ENCODE measurements at places on chromosomes 6 and 20.

DNA sequence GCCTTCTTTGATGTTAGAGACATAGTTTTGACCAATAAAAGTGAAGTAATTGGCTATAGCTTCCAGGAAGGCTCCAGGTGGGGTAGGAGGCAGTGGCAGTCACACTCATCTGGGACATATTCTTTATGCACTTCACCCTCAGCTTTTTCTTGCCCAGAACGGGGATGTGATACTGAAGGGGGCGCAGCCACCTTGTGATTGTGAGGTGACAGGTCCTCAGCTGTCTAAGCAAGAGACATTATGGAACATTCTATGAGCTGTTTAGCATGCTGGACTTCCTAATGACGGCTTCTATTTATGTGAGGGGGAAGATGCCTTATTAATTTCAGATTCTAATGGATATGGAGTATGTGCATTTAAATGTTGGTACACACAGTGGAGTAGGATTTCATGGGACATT, 151.3 kb upstream of the ZFP64 start:
- no peak for DNase-seq

DNA sequence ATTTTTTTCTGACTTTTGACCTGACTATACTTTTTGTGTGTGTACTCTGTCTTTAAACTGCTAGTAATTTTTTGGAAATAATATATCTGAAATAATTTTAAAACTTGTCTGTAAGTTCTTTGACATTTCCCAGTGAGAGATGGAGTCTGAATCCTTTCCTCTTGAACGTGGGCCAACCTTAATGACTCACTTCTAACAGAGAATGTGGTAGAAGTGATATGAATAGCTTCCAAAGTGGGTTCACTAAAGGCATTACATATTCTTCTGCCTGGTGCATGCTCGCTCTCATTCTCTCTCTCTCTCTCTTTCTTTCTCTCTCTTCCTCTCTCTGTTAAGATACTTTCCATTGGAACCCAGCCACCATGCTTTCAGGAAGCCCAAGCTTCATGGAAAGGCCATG, 108.7 kb upstream of the FERMT1 start:
- DNase-seq = no peak

- no peak for DNase-seq
Measured at GRCh38 chr6:30834646-30835045, 49.7 kb upstream of the DDR1 start.

DNA sequence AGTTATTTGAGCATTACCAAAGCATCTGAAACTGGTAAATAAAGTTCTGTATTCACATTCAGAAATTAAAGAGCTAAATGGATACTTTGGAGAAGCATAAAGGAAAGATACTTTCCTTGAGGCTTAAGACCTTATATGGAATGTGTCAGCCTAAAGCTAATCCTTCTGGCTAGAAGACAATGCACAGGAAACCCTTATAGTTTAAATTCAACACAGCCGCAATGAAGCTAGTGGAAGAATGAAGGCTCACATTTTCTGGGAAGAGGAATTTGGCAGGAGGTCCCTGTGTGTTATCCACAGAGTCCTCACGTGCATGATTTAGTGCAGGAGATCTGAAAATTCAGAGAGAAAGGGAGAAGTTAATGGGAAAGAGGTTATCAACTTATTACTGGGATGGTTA, 21.5 kb upstream of the CHD6 start:
- DNase-seq = no peak

DNA sequence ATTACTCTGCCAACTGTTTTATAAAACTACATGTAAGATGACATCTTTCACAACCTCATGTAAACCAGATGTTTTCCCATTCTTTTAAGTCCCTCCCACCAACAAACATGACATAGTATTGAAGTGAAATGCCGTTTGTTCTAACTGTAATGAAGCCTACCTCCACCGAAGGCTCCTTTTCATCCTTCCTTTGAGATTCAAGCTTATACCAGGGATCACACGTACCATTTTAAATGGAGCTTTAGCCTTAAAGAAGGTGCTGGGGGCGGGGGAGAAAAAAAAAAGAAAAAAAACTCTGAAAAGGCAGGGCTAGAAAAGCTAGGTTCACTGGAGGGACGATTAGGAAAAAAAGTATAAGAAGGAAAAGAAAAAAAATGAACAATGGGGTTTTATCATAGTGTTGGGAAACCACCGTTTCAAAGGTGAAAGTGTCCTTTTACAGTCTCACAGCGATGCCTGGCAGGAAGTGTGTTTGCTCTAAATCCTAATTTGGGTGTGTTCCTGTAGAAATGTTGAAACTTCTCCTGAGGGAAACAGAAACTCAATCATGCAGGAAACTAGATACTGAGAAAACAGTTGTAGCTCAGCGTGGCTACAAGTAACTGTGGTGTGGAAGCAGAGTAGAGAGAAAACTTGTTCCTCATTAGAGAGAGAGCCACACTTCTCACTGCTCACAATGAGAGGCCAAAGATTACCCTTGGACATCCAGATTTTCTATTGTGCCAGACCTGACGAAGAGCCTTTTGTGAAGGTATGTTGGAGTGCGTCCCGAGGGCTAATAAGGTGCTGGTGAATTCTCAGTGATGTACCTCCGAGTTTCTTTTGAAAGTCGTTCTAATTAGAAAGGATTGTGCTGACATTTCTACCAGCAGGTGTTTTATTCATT, 37.6 kb upstream of the HINT3 start:
- DNase-seq = no peak

DNA sequence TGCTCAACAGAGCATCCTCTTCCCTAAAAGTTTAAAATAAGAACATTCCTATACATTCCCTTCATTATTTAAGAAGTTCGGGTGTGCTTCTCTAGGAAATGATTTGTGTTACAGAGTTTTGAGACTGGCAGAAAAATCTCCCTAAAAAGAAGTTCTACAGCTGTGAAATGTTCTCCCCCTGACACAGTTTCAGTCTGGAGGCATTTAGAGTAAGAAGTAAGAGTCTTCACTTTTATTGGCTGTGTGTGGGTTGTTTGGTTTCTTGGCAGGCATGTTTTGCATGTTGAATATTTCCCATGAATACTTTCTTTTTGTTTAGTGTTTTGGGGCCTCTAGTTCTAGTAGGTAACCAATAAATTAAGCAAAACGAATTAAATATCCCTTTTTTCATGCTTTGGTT, 195.9 kb downstream of the TENT5A start:
- no peak for DNase-seq

- peak; percentile 61 for DNase-seq
Measured at GRCh38 chr6:90286884-90287488, 9.7 kb downstream of the BACH2 start.

GRCh38 chr20:44211177-44212039, 837 bp upstream of the OSER1 start:
- peak; percentile 35 for DNase-seq

- no peak for DNase-seq
Measured at GRCh38 chr6:74914888-74915287, 291.0 kb downstream of the COL12A1 start.

DNA sequence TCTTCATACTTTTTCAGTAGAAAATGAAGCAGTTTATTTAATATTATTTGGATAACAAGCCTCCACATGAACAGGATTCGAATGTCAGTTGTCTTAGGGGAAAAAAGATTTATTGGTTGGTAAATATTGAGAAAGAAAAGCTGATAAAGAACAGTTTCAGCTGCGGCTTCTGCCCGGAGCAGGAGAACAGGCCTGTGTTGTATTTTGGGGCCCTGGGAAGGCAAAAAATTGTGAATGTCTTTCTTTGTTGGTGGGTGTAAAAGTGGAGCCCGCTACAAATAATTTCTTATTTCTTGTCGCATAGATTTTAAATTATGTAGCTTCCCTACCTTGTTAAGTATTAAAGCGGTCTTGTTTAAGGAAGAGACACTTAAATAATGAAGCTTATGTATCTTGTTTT, 90.5 kb upstream of the PAX1 start:
- no peak for DNase-seq

DNA sequence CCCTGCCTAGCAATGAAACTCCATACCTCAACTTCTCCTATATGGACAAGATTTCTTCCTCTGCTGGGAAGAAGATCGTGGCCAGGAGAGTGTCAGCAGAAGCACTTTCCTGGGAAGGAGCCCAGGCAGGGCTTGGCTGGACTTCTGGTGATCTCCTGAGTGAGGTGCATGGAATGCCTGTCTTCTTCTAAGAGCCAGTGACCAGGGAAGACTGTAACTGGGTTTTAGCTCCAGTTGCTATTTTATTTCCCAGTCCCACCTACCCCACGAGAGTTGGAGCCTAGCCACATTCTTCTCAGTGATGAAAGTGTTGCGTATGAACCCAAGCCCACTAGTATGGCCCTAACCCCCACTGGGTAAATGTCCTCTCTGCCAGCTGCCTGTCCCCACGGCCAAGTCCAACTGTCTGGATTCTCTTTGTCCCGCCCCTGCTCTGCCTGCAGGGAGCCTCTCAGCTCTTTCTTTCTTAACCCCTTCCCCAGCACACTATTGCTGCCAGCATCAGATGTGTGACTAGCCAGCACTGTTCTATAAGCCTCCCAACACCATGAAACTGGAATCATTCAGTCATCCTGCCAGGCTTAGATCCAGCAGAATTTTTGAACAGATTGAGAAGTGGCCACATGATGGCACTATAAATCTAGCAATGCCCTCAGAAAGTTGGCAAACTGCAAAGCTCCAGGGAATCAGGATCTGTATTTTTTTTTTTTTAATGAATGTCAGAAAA, 69.8 kb upstream of the FAM184A start:
- DNase-seq = peak; percentile 54

GRCh38 chr20:16311756-16312155, 261.5 kb downstream of the KIF16B start:
- DNase-seq = no peak

- DNase-seq = no peak
Measured at GRCh38 chr20:45336530-45337366, 11.5 kb downstream of the SDC4 start.

DNA sequence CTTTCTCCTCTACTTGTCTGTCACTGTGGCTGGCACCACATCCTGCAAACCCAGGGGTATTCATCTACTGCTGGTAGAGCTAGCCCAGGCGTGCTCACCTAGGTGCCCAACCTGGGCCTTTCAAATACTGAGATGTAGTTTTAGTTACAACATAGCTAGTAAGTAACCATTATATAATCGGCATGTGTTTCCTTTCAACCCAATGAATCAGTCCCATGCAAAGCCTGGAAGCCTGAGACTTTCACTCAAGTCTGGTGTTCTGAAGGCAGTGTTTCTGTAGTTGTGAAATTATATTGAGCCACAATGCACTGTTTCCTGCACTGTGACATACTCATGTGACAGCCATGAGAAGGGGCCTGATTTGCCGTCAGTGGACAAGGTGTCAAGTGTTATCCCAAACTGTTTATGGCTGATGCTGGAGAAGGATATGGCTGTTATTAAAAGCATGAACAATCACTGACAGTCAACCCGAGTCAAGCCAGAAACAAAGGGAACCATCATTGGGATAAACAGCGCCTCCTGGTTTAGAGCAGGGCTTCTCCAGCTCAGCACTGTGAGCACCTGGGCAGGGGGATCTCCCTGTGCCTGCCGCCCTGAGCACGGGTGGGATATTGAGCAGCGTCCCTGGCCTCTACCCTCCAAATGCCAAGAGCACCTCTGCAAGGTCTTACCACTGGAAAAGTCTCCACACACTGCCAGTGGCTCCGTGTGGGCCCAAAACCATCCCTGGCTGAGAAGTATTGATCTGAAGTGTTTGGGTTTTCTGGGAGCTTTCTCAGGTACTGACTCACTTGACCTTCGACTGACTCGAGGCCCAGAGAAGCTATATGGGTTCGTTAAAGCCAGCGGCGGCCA, 1.6 kb downstream of the PSMA7 start:
- peak; percentile 39 for DNase-seq

- no peak for DNase-seq
Measured at GRCh38 chr20:36391955-36392354, 85.8 kb downstream of the DLGAP4 start.

DNA sequence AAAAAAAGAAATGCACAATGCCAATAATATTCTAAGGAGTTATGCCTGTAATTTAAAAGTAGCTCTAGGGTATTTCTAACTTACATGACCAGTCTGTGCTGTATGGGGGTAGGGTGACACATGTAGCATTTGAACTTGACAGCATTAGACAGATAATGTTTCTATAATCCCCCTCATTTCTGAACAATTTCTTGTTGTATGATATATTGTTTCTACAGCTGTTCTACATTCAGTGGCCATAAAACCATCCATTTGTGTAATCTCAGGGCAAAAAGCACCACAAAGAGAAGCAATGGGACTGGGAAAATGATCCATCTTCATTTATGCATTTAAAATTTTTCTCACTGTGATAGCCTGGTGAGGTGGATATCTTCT, 767.8 kb downstream of the TFAP2A start:
- DNase-seq = no peak

- DNase-seq = no peak
Measured at GRCh38 chr20:43446361-43446879, 11.3 kb upstream of the SRSF6 start.

GRCh38 chr20:4161401-4162251, 146.3 kb upstream of the RNF24 start:
- DNase-seq = no peak

DNA sequence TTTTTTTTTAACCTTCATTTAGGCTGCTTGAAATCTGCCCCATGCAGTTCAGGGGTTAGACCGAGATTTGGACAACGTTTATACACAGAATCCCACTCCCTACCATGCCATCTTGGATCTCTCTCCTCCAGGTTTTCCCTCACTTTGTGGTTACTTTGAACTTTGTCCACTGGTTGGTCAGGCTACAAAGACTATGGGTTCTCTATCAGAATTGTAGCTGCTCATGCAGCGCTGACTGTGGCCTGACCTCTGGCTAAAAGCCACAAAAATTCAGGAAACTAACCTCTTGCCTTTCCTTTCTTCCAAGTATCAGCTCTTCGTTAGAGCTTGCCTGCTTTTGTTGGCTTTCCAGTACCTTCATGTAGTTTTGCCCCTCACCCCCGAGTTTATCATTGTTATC, 44.9 kb upstream of the KCNG1 start:
- no peak for DNase-seq

GRCh38 chr6:168937054-168937453, 316.6 kb downstream of the THBS2 start:
- DNase-seq = no peak

DNA sequence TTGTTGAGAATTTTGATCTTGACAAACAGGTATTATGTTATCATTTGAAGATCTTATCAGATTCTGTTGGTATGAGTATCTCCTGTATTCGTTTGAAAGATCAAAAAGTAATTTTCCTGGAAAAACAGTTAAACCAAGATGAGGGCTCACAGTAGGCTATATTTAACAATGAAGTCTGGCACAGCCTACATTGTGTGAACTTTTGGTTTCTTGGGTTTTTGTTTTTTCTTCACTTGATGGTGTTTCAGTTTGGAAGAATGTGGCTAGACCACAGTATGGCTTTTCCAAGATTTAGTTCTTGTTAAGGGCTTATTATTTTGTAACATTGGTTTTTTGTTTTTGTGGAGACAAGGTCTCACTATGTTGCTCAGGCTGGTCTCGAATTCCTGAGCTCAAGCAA, 306.4 kb downstream of the CDKAL1 start:
- no peak for DNase-seq

- DNase-seq = no peak
Measured at GRCh38 chr20:2023151-2023550, 29.3 kb upstream of the PDYN start.

GRCh38 chr6:139148557-139149235, 13.8 kb downstream of the HECA start:
- no peak for DNase-seq

- DNase-seq = no peak
Measured at GRCh38 chr6:26197933-26198721, 110.9 kb downstream of the HFE start.

All from SHP77 (cell line).